ENCODE measurements at places on chromosomes 4 and X. TPM values are rescaled to one million over a fixed set of nuclear protein-coding genes. Genes with fewer than 3 reads are reported as not detected.

PRKG2 gene
- total RNA-seq, result 1.1 TPM

PCDH7 gene
- 99.7 TPM for total RNA-seq

CLGN gene
- 7.2 TPM for total RNA-seq

PPEF2 gene
- total RNA-seq, result not detected

TMSB15C gene
- total RNA-seq, result 7.1 TPM

FAM241A gene
- total RNA-seq, result 0.07 TPM

HSFX2 gene
- total RNA-seq, result not detected

SRPK3 gene
- total RNA-seq, result not detected

FRMD7 gene
- not detected for total RNA-seq

TENM3 gene
- 52.8 TPM for total RNA-seq

MAGIX gene
- 1.9 TPM for total RNA-seq

DNA sequence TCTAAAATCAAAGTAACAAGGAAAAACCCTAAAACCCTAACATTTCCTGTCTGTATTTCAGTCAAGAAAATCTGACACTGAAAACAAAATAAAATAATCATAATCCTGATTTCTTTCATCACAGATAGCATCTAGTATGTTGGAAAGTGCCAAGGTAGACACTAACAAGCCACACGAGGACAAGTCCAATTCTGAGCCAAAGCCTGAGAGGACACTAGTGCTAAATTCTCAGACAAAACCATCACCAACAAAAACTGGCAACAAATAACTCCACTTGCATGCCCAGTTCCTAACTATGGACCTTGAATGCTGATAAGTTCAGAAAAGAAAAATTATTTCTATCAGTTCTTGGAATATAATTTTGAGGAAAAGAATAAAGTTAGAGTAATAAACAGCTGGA is 113.7 kb downstream of the MANBA start:
- no peaks in the 10 kb centered on the region for H3K4me1 ChIP-seq
- no peak overlapping the region for H3K4me3 ChIP-seq
- no peak overlapping the region for H3K27ac ChIP-seq
- H3K27me3 ChIP-seq, result no peaks in the 10 kb centered on the region
- DNase-seq, result no peak

GRCh38 chr4:187449702-187450101 is 545.9 kb upstream of the ZFP42 start:
- H3K4me3 ChIP-seq, result no peak overlapping the region
- no peaks in the 10 kb centered on the region for H3K27me3 ChIP-seq
- H3K27ac ChIP-seq, result no peak overlapping the region

GRCh38 chr4:24885342-24885741 is 27.5 kb downstream of the CCDC149 start:
- no peaks in the 10 kb centered on the region for H3K4me1 ChIP-seq
- H3K27me3 ChIP-seq, result no peaks in the 10 kb centered on the region
- no peak overlapping the region for H3K4me3 ChIP-seq
- no peak for DNase-seq

- H3K36me3 ChIP-seq, result no peaks in the 10 kb centered on the region
- H3K4me3 ChIP-seq, result no peak overlapping the region
- H3K27me3 ChIP-seq, result no peaks in the 10 kb centered on the region
Observed at GRCh38 chrX:19852014-19853005, 35.1 kb downstream of the SH3KBP1 start.

GRCh38 chr4:140439644-140440142 is 12.2 kb upstream of the CLGN start:
- no peaks in the 10 kb centered on the region for H3K4me1 ChIP-seq
- no peaks in the 10 kb centered on the region for H3K27me3 ChIP-seq
- DNase-seq, result no peak

DNA sequence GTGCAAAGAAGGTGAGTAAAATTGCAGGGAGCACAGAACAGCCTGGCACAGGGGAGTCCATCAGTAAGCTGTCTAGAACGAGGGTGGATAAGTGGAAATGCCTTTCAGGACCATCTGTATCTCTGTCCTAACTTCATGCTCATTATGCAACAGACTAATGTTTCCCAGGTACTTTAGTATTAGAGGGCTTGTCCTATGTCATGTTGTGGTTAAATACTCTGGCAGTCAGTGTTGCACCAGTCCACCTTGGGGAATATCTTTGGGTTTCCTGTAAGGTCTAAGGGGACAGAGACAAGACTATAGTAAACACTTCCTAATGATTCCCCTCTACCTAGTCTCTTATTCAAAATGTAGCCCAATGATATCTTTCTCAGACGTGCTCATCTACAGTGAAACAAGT is 21.3 kb downstream of the NOCT start:
- H3K27ac ChIP-seq, result no peak overlapping the region
- H3K4me1 ChIP-seq, result no peaks in the 10 kb centered on the region
- H3K36me3 ChIP-seq, result peaks cover 43% of the 10 kb centered on the region
- no peaks in the 10 kb centered on the region for H3K27me3 ChIP-seq

GRCh38 chr4:145505995-145506394 is 24.3 kb downstream of the SMAD1 start:
- H3K27me3 ChIP-seq, result no peaks in the 10 kb centered on the region
- no peaks in the 10 kb centered on the region for H3K4me1 ChIP-seq
- DNase-seq, result no peak
- H3K27ac ChIP-seq, result no peak overlapping the region

DNA sequence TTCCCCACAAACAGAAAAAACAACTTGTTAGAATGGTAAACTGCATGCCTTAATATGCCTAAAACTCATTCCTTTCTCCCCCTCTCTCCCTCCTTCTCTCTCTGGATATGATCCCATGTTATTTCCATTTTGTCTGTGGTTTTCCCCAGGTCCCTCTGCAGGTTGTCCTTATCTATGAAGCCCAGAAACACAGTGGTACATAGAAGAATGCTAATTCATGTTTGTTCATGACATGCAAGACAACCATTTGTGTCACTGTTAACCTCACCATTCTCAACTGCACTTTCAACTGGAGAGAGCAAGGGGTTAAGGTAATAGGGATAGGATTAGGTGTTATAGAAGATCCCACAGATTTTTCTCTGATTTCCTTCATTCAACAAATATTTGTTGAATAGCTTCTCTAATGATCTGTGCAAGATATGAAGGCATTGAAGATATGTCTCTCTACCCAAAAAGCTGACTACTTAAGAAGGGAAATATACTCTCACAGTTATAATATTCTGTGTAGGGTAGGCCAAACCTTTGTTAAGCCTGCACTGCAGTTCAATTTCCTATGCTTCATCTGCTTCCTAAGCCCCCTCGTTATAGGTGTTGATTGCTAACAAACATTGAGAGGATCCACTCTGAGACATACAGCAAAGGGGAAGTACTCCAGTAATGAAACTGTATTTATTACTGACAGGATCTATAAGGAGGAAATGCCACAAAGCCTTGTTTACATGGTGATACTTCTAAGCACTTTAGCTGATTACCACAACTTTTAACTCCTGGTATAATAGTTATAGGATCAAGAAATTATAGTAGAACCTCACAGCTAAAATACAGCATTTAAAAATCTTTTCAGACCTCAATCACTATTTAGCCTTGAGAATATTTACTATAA is 96.1 kb downstream of the FRYL start:
- DNase-seq, result no peak
- H3K27ac ChIP-seq, result no peak overlapping the region
- no peak overlapping the region for H3K4me3 ChIP-seq
- peaks cover 4% of the 10 kb centered on the region for H3K4me1 ChIP-seq

DNA sequence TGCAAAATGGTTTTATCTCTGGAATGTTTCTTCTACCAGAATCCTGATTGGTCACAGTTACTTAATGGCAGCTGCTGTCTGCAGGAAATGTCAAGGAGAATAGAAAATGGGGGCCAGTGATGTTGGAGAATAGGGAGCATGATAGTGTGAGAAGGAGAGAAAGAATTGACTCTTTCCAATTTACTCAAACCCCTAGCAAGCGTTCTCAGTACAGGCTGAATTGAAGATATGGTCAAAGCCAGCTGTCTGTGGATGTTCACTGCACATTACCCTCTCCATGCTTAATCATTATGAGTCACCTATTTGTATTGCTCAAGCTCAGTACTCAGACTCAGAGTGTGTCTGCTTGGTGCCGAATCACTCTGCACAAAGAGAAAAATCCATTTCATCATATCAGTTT is 57.8 kb upstream of the FAM47B start:
- H3K36me3 ChIP-seq, result no peaks in the 10 kb centered on the region
- DNase-seq, result no peak
- no peak overlapping the region for H3K4me3 ChIP-seq
- H3K4me1 ChIP-seq, result no peaks in the 10 kb centered on the region
- no peaks in the 10 kb centered on the region for H3K27me3 ChIP-seq

DNA sequence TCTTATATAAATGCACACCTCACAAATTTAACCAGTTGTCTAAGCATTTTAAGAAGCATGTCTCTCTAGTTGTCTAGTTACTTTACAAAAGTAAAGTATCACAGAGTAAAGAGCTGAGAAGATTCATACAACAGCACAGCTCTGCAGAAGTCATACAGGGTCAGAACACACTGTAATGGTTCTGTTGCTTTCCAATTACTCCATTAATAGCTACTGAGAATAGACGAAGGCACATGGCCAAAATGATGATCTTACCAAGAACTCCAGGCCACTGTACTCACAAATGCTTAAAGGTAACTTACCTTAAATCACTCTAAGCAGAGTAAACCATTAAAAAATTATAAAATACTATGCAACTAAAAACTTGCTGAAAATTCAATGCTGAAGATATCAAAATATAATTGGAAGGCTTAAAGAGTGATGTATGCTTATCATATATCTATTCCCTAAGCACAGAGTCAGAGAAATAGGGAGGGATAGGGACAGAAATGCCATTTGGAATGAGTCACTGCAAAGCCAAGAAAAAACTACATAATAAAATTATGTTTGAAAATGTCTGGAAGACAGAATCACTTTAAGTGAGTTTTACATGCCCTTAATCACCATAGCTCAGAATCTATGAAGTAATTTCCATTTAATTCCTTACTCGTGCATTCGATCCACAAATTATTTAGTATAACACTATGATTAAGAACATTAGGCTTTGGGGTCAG is 71.0 kb downstream of the DDX60L start:
- DNase-seq, result no peak
- H3K36me3 ChIP-seq, result no peaks in the 10 kb centered on the region
- H3K27me3 ChIP-seq, result no peaks in the 10 kb centered on the region
- no peak overlapping the region for H3K4me3 ChIP-seq
- H3K27ac ChIP-seq, result no peak overlapping the region
- H3K4me1 ChIP-seq, result no peaks in the 10 kb centered on the region

GRCh38 chr4:157514711-157515110 is 294.2 kb downstream of the GRIA2 start:
- peak; percentile 88 for DNase-seq
- no peak overlapping the region for H3K27ac ChIP-seq
- no peaks in the 10 kb centered on the region for H3K4me1 ChIP-seq
- H3K27me3 ChIP-seq, result no peaks in the 10 kb centered on the region
- no peaks in the 10 kb centered on the region for H3K36me3 ChIP-seq
- H3K4me3 ChIP-seq, result no peak overlapping the region

DNA sequence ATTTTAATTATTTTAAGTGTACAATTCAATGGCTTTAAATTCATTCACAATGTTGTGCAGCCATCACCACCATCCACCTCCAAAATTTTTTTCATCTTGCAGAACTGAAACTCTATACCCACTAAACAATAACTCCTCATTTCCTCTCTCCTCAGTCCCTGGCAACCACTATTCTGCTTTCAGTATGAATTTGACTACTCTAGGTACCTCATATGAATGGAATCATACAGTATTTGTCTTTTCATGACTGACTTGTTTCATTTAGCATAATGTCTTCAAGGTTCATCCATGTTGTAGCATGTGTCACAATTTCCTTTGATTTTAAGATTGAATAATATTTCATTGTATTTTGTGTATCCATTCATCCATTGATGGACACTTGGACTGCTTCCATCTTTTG is 46.9 kb downstream of the KIF4A start:
- no peak for DNase-seq
- no peak overlapping the region for H3K27ac ChIP-seq
- H3K36me3 ChIP-seq, result peaks cover 29% of the 10 kb centered on the region
- H3K27me3 ChIP-seq, result no peaks in the 10 kb centered on the region

DNA sequence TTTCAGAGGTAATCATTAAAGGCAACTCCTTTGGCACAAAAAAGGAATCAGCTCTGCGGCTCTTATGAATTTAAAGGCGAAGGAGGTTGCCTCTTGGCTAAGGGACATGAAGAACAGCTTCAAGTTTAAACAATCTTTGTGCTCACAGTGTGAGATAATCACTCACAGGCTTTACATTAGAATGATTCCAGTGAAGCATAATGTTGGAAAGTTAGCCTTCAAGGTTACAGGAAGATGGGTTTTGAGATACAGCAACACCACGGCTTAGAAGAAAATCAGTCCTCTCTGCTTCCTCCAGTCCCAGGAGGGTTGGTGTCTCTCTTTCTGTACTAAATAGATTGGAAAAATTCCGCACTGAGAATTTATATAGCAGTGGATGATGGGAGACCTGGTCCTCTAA is 11.6 kb upstream of the SCD5 start:
- H3K4me1 ChIP-seq, result no peaks in the 10 kb centered on the region
- DNase-seq, result no peak
- H3K4me3 ChIP-seq, result no peak overlapping the region
- H3K27ac ChIP-seq, result no peak overlapping the region

DNA sequence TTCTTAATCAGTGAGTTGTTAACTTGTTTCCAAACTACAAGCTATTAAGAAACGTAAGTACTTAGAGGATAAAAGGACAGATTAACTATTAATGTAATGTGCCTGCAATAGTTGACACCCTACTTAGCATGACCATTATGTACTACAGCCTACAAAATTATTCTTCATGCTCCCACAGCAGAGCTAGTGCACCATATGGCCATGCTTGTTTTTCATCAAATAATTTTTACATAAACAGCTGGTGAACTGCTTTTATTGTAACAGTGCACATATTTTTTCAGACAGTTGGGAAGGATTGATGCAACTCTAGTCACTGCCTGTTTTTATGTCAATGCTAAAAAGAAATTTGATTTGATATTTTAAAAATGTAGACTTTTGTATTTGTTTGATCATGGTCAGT is 10.2 kb upstream of the MAGEB10 start:
- H3K36me3 ChIP-seq, result no peaks in the 10 kb centered on the region
- H3K27ac ChIP-seq, result no peak overlapping the region
- DNase-seq, result no peak
- H3K4me3 ChIP-seq, result no peak overlapping the region
- H3K4me1 ChIP-seq, result no peaks in the 10 kb centered on the region
- no peaks in the 10 kb centered on the region for H3K27me3 ChIP-seq

GRCh38 chr4:55989766-55990165 is 41.0 kb downstream of the CEP135 start:
- H3K4me3 ChIP-seq, result no peak overlapping the region
- no peak overlapping the region for H3K27ac ChIP-seq
- H3K27me3 ChIP-seq, result peaks cover 2% of the 10 kb centered on the region
- H3K36me3 ChIP-seq, result peaks cover 39% of the 10 kb centered on the region

GRCh38 chr4:158962393-158962792 is 140.5 kb upstream of the RAPGEF2 start:
- H3K36me3 ChIP-seq, result no peaks in the 10 kb centered on the region
- no peaks in the 10 kb centered on the region for H3K4me1 ChIP-seq
- no peak for DNase-seq

Measured in endodermal cell (in vitro differentiated cells).